ENCODE measurements at places on chromosomes 5 and 9. TPM values are rescaled to one million over a fixed set of nuclear protein-coding genes. Genes with fewer than 3 reads are reported as not detected.

The LCN1 gene
- total RNA-seq, result not detected

The FAM78A gene
- 1.2 TPM for total RNA-seq

The KCNN2 gene
- 15.0 TPM for total RNA-seq

The CDKN2B-AS1 gene
- total RNA-seq, result 0.25 TPM

The PKD2L2 gene
- total RNA-seq, result under 0.01 TPM

The THBS4 gene
- total RNA-seq, result 1.2 TPM

The LRRC19 gene
- total RNA-seq, result under 0.01 TPM

The AK1 gene
- total RNA-seq, result 25.3 TPM

The FGD3 gene
- total RNA-seq, result 18.7 TPM

The TAF1L gene
- total RNA-seq, result 0.25 TPM

The LTC4S gene
- 0.74 TPM for total RNA-seq

The CTXN3 gene
- total RNA-seq, result 3.2 TPM

The C5orf58 gene
- not detected for total RNA-seq

The COL15A1 gene
- total RNA-seq, result 8.4 TPM

The SPATA31A3 gene
- total RNA-seq, result not detected

The ANKRD34B gene
- total RNA-seq, result 0.25 TPM

The TMEM215 gene
- 0.25 TPM for total RNA-seq

The SOX30 gene
- not detected for total RNA-seq

The CD72 gene
- total RNA-seq, result 0.49 TPM

The C9orf153 gene
- total RNA-seq, result 0.25 TPM

The OTP gene
- total RNA-seq, result not detected

The IL11RA gene
- total RNA-seq, result 3.9 TPM

The SLC23A1 gene
- total RNA-seq, result not detected

The C6 gene
- not detected for total RNA-seq

The TMEM167A gene
- 91.2 TPM for total RNA-seq

The ABLIM3 gene
- total RNA-seq, result 13.3 TPM

The PLEKHG4B gene
- total RNA-seq, result 4.7 TPM

The CATSPER3 gene
- total RNA-seq, result not detected

The PRKACG gene
- not detected for total RNA-seq

The TAF11L13 gene
- not detected for total RNA-seq

The ADGRD2 gene
- 0.25 TPM for total RNA-seq

The RFK gene
- 56.8 TPM for total RNA-seq

The KIAA1958 gene
- total RNA-seq, result 15.2 TPM

The FAM120A gene
- total RNA-seq, result 37.6 TPM

The SVEP1 gene
- 6.1 TPM for total RNA-seq

The CAMLG gene
- total RNA-seq, result 60.7 TPM

The ANXA2R gene
- total RNA-seq, result 0.49 TPM

The SEMA4D gene
- total RNA-seq, result 10.6 TPM

The PCDHGC4 gene
- total RNA-seq, result 87.3 TPM

The IL33 gene
- total RNA-seq, result 14.3 TPM

The BRINP1 gene
- total RNA-seq, result 26.1 TPM

The GRXCR2 gene
- not detected for total RNA-seq

The OR13C3 gene
- total RNA-seq, result 0.25 TPM

The PLAC8L1 gene
- 0.25 TPM for total RNA-seq

The FOXD4L6 gene
- total RNA-seq, result not detected

The FER gene
- 63.7 TPM for total RNA-seq

The CDHR2 gene
- under 0.01 TPM for total RNA-seq

The IL9 gene
- not detected for total RNA-seq

The BTF3 gene
- 215 TPM for total RNA-seq

The TUSC1 gene
- 10.1 TPM for total RNA-seq

The APBA1 gene
- total RNA-seq, result 34.2 TPM

The FST gene
- 0.74 TPM for total RNA-seq

The PCDHA1 gene
- 6.6 TPM for total RNA-seq

The GARIN3 gene
- not detected for total RNA-seq

The SLC35A4 gene
- total RNA-seq, result 4.7 TPM

The MYMK gene
- total RNA-seq, result not detected

The ALDH1A1 gene
- total RNA-seq, result 0.98 TPM

The SH3TC2 gene
- total RNA-seq, result 0.49 TPM

The SLC46A2 gene
- not detected for total RNA-seq

The GABRA1 gene
- 19.4 TPM for total RNA-seq

Measured in temporal lobe (tissue), 4 donors.